Trophoblast cell (in vitro differentiated cells and primary cell): ENCODE measurements at places on chromosomes 4 and X.

DNA sequence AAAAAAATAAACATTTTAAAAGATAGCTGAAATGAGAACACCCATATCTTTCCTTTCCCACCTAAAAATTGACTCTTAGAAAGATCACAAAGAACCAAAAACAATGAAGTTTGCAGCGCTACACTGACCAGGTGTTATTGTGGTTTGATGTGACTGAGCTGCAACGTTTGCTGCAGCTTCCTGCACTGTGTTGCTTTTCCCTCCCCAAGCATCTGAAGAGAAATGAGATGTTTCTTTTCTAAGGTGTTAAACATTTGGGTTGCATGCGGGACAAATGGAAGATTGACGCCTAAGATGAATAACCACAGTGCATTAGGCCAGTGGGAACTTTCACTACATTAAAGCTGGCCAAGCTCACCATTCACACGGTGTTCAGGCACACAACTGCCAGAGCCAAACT is 8.9 kb downstream of the LEF1 start:
- no peaks in the 10 kb centered on the region for H3K36me3 ChIP-seq
- no peak for DNase-seq
- no peak overlapping the region for H3K4me3 ChIP-seq
- H3K4me1 ChIP-seq: no peaks in the 10 kb centered on the region
- no peaks in the 10 kb centered on the region for H3K27me3 ChIP-seq
- no peak overlapping the region for H3K27ac ChIP-seq

DNA sequence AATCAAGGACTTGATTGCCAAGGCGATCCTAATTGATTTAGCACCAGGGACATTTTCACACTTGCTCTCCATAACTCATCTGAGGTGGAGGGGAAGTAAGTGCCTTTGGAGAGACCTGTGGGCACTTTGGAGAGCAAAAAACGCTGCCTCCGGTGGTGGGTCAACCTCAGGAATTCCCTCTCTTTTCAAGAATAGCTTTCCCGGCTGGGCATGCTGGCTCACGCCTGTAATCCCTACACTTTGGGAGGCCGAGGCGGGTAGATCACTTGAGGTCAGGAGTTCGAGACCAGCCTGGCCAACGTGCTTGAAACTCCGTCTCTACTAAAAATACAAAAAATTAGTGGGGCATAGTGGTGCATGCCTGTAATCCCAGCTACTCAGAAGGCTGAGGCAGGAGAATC is 49.2 kb downstream of the PRPS1 start:
- DNase-seq: no peak
- H3K27me3 ChIP-seq: no peaks in the 10 kb centered on the region
- no peaks in the 10 kb centered on the region for H3K36me3 ChIP-seq
- no peaks in the 10 kb centered on the region for H3K4me1 ChIP-seq
- H3K27ac ChIP-seq: no peak overlapping the region

GRCh38 chr4:167282171-167282864 is 48.0 kb upstream of the SPOCK3 start:
- H3K27ac ChIP-seq: no peak overlapping the region
- no peak for DNase-seq
- H3K27me3 ChIP-seq: no peaks in the 10 kb centered on the region
- H3K36me3 ChIP-seq: no peaks in the 10 kb centered on the region
- no peak overlapping the region for H3K4me3 ChIP-seq

DNA sequence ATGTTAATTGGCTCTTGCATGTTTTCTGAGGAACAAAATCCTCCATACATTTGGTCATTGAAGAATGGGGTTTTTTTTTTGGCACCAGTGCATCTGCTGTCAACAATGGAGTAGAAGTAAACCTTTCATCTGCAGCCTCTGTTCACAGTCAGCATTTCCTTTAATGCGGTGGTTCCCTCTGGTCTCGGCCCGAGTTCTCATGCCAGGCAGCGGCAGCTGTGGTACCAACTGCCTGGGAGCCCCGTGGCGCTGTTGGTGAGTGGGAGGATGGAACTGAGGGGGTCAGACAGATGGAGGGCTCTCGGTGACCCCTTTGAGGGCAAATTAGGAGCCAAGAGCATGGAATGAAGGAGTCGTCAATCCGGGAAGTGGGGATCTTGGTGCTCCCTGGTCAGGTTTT is 114.7 kb downstream of the AFF1 start:
- no peak overlapping the region for H3K27ac ChIP-seq
- H3K4me1 ChIP-seq: peaks cover 8% of the 10 kb centered on the region
- DNase-seq: no peak

DNA sequence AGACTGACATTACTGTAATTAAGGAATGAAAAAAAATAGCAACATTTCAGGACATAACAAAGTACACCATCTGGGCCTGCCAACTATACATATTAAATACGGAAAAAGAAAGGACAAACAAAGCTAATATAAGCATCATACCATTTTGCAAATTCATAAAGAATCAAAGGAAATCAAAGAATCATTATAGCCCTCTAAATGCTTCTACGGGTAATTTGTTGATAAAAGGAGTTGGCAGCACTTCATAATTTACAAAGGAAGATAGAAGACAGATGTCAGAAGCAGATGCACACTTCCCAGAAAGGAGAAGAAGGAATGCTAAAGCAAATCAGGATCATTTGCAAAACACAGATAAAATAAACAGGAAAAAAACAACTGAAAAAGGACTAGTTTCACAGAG is 1757.3 kb downstream of the PCDH7 start:
- H3K27ac ChIP-seq: no peak overlapping the region
- H3K4me3 ChIP-seq: no peak overlapping the region
- no peaks in the 10 kb centered on the region for H3K4me1 ChIP-seq
- H3K27me3 ChIP-seq: no peaks in the 10 kb centered on the region

- no peaks in the 10 kb centered on the region for H3K36me3 ChIP-seq
- H3K27me3 ChIP-seq: no peaks in the 10 kb centered on the region
- H3K4me1 ChIP-seq: peaks cover 14% of the 10 kb centered on the region
- H3K27ac ChIP-seq: peak overlapping the region; percentile 76
- DNase-seq: peak; percentile 23
These were observed 63.4 kb downstream of the LNX1 start for GRCh38 chr4:53527930-53528329.

DNA sequence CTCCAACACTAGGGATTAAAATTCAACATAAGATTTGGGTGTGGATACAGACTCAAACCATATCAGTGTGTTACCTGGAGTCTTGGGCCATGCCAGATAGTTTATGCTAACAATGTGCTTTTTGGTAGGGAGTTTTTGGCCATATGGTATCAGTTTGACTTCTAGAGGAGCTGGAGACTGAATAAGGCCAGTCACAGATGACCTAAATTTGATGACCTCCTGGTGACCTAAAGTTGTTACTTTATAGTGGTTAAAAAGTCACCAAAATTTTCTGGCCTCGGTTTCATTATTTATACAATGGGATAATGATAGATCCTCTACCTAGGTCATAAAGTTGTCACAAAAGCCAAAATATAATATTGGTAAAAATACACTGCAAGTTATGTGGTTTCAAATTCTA is 877.1 kb downstream of the RAPGEF2 start:
- no peaks in the 10 kb centered on the region for H3K27me3 ChIP-seq
- no peak overlapping the region for H3K27ac ChIP-seq
- no peak overlapping the region for H3K4me3 ChIP-seq
- H3K36me3 ChIP-seq: no peaks in the 10 kb centered on the region

DNA sequence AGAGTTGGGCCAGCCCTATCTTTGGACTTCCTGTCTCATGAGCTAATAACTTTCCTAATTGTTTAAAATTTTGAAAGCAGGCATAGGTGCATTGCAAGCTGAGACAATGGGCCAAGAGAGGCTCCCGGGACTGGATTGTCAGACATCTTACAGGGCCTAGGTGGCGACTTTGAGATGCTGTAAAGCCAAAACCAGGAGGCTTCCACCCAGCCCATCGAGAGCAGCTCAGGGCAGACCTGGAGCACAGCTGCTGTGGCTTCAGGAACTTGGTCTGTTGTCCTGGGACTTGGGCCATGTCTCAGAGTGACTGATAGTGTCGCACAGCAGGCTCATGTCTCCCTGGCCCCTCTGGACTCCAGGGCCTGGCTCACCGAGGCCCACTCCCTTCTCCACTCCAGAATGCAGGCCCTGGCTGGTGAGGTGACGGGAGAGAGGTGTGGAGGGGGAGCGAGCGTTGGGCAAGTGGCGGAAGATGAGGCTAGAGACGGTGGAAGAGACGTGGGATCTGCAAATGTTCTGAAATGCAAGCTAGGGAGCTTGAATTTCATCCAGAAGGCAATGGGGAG is 24.1 kb upstream of the MTM1 start:
- DNase-seq: peak; percentile 9
- no peaks in the 10 kb centered on the region for H3K36me3 ChIP-seq
- peaks cover 5% of the 10 kb centered on the region for H3K4me1 ChIP-seq
- H3K27me3 ChIP-seq: no peaks in the 10 kb centered on the region
- no peak overlapping the region for H3K4me3 ChIP-seq

GRCh38 chrX:641671-642435 is 11.3 kb downstream of the SHOX start:
- H3K4me3 ChIP-seq: no peak overlapping the region
- H3K27me3 ChIP-seq: peaks cover 80% of the 10 kb centered on the region
- DNase-seq: no peak
- no peaks in the 10 kb centered on the region for H3K36me3 ChIP-seq

GRCh38 chr4:39732728-39733127 is 34.8 kb downstream of the UBE2K start:
- peaks cover 2% of the 10 kb centered on the region for H3K36me3 ChIP-seq
- H3K4me3 ChIP-seq: no peak overlapping the region
- no peak for DNase-seq
- no peaks in the 10 kb centered on the region for H3K4me1 ChIP-seq
- no peak overlapping the region for H3K27ac ChIP-seq
- no peaks in the 10 kb centered on the region for H3K27me3 ChIP-seq

- no peaks in the 10 kb centered on the region for H3K27me3 ChIP-seq
- no peak overlapping the region for H3K27ac ChIP-seq
- DNase-seq: no peak
- no peak overlapping the region for H3K4me3 ChIP-seq
These were observed 44.2 kb downstream of the MTHFD2L start for GRCh38 chr4:74202062-74202586.

- H3K36me3 ChIP-seq: no peaks in the 10 kb centered on the region
- H3K27me3 ChIP-seq: no peaks in the 10 kb centered on the region
- no peak for DNase-seq
These were observed 179.1 kb upstream of the MAB21L2 start for GRCh38 chr4:150402871-150403272.

GRCh38 chr4:42710761-42711160 is 53.9 kb upstream of the ATP8A1 start:
- DNase-seq: no peak
- H3K27me3 ChIP-seq: no peaks in the 10 kb centered on the region
- no peaks in the 10 kb centered on the region for H3K4me1 ChIP-seq
- no peak overlapping the region for H3K4me3 ChIP-seq
- H3K36me3 ChIP-seq: no peaks in the 10 kb centered on the region
- H3K27ac ChIP-seq: no peak overlapping the region

GRCh38 chrX:153947009-153947769 is 2.7 kb upstream of the RENBP start:
- H3K4me3 ChIP-seq: no peak overlapping the region
- no peak overlapping the region for H3K27ac ChIP-seq
- peaks cover 2% of the 10 kb centered on the region for H3K4me1 ChIP-seq
- no peaks in the 10 kb centered on the region for H3K27me3 ChIP-seq
- peak; percentile 93 for DNase-seq
